ENCODE measurements at places on chromosomes 3 and 15.
A peak's percentile ranks its signal among the peaks of the same experiment; 100 is the strongest.

DNA sequence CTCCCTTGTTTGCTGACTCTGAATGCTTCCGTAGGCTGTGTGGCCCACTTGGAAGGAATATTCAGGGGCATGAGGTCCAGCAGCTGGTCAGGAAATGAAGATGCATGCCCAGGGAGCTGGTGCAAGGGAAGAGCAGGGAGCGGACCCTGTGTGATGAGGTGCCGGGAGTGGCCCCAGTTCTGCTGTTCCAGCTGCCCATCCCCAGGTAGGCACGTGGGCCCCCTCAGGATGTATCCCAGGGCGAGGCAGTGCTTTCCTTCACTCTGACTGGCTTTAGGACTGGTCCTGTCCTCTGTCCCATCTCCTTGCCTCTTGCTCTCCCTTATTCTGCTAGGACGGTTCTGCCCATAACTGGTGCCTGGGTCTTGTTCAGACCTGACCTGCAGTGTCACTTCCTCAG lies 1.1 kb upstream of the FAM3D start:
- no peak for DNase-seq

DNA sequence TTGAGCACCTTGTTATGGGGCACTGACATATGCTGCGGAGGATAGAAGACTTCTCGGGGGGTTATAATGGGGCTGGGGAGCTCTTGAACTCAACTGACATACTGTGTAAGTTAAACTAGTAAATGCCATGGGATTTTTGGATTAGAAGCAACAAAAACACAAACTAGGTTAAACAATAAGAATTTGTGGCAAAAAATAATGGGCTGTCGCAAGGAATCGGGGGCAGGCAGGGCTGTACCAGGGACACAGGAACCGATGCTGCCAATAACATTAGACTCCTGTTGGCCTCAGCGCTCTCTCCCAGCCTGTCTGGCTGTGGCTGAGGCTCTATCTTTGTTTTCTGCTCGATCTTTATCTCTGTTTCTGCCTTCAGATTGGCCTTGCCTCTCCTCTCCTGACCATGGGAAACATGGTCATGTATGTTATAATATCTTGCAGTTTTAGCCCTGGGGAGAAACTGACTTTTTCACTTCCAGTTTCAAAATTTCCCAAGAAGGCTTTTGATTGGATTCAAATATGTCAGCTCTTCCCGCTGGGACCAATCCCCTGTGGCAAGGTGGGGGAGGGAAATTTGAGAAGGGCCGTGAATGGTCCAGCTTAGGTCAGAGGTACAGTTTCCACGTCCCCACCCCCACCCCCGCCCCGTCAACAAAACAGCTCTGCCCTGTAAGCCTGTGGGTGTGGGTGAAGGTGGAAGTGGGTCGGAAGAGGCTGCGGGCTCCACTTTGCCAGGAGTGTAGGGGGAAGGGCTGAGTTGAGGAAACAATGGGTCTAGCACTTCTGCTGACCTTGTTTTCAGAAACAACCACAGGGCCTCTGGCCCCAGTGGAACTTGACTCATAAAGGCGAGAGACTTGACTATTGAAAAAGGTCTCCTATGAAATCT lies 161.1 kb upstream of the TBL1XR1 start:
- DNase-seq = peak; percentile 85

DNA sequence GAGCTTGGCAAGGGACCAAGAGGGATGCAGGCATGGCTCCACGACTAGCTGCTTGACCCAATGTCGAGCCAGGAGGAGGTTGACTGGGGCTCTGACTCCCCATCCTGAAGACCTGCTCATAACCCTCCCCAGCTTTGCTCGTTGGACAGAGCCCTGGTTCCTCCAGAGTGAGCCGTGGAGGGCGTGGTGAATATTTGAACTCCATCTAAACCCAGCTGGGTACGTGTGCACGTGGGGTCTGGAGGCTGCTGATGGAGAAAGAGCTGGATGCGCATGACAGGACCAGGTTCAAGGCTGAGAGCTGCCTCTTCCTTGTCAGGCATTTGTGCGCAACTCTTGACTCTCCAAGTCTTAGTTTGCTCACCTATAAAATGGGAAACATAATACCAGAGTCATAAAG lies 282.8 kb downstream of the TLE3 start:
- no peak for DNase-seq

DNA sequence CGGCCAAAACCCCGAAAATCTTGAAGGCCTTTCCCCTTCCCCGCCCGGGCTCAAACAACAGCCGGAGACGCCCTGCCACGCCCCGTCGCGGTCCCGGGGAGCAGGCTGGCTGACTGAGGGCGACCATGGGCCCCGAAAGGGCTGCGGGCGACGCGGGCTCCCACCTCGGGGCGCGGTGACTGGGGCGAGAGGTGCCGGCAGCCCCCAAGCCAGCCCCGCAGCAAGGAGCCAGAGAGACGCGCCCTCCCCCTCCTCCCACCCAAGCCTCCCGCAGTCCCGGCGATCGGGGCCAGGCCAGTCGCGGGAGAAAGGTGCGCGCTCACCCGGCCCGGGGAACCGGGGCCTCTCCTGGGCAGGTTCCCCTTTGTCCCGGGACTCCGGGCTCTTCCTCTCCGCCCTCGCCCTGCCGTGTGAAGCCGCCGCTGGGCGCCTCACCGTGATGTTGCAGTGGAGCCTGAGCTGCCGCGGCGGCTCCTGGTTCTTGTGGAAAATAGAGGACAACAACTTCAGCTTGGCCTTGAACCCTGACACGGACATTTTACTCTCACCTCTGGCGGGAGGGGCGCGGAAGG lies 30.6 kb upstream of the ZSCAN2 start:
- DNase-seq = no peak

GRCh38 chr3:112463250-112463649 lies 36.0 kb downstream of the BTLA start:
- no peak for DNase-seq

DNA sequence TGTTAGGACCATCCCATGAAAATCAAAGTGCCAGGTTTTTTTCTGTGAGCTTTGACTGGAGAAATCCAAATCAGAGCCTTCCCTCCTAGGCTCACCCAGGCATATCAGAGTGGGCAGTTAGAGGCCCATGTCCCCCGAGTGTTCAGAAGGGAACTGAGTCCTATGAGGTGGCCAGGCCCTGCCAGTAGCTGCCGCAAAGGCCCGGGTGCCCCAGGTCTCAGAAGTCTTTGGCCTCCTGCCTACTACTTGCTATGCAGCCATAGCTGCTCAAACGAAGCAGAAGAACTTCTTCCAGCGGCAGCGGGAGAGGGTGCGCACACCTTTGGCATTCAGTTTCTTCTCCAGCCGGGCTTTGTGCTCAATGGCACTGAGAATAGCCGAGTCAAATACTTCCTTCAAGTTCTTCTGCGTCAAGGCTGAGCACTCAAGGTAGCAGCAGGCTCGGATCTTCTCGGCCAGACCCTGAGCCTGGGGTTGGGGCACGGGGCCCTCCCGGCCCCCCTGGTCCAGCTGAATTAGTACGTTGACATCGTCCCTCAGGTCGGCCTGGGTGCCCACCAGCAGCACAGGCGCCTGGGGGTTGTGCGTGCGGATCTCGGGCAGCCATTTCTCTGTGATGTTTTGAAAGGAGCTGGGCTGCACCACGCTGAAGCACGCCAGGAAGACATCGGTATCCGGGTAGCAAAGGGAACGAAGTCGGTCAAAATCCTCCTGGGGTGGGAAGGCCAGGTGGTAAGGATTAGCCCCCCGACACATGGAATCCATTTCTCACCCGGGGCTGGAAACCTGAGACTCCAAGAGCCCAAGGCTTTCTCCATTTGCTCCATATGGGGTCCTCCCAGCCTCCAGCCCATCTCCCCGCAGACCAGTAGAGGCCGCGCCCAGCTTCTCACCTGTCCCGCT lies 992 bp downstream of the RHOV start:
- DNase-seq = no peak

- DNase-seq = no peak
Measured at GRCh38 chr15:59104602-59104911, 389 bp upstream of the CCNB2 start.

DNA sequence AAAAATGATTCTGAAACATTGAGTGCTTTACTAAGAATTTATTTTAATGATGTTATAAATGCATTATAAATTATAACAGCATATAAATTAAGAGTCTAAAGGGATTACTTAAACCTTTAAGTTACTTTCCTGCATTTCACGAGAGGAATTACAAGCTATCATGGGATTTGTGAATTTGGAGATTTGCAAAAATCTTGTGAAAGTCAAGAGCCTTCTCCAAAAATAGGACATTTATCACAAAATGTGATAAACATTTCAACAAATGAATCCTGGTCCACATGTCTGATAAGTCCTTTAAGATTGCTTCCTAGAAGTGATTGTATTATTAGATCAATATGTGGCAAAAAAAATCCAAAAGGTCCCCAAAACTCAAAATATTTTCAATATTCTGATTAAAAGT lies 154.5 kb downstream of the ATP8B4 start:
- no peak for DNase-seq

DNA sequence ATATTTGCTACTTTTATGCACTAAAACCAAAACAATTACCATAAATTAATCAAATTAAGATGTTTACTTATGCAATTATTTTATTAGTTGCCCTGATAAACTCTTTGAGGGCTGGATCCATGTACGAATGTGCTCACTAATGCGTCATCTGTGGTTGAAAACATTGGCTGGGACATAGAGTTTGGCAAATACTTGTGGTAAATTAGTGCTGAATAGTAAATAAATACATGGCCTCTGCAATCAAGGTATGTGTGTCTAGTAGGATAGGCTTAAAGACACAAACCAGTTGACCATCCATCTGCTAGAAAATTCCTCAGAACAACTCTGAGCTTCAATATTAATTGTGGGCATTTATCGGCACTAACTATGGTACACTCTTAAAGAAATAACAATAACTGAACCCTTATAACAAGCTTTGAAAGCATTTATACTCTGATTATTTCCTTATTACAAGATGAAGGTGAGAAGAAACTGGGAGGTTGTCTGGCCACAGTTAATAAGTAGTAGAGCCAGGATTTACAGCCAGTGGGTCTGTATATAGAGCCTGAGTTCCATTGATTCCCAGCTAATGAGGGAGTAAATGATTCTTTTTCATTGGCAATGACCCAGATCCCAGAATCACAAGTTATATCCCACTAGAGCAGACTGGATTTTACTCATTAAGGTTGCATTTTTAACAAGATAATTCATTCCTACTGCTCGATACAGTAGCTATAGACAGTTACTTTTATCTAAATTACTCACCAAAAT lies 169.5 kb upstream of the CNTN6 start:
- DNase-seq = no peak

DNA sequence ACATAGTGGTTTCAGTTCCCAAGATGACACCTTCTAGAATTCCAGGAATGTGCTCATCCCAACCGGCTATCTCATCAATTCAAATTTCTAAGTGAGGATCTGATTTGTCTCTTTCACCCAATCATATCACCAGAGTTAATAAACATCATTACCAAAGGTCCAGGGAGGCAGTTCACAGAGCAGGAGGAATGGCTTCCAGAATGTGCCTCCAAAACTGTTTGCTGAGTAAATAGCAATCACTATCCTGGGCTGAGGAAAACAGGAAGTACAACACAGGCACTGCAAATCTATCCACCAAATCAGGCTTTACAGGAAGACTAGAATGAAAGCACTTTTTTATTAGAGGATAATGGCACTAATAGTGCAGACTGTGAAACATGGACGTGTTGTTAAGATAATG lies 61.5 kb downstream of the OSBPL10 start:
- no peak for DNase-seq

- no peak for DNase-seq
Measured at GRCh38 chr3:17833786-17834559, 91.5 kb upstream of the TBC1D5 start.

DNA sequence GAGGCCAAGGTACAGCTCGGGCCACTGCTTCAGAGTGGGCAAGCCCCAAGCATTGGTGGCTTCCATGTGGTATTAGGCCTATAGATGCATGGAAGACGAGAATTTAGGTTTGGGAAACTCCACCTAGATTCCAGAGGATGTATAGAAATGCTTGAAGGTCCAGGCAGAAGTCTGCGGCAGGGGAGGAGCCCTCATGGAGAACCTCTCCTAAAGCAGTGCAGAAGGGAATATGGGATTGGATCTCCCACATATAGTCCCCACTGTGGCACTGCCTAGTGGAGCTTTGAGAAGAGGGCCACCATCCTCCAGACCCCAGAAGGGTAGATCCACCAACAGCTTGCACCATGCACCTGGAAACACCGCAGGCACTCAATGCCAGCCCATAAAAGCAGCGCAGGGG lies 48.1 kb upstream of the XXYLT1 start:
- no peak for DNase-seq

GRCh38 chr3:127630811-127631714 lies 2.1 kb downstream of the PODXL2 start:
- peak; percentile 50 for DNase-seq

GRCh38 chr3:36678216-36679013 lies 85.9 kb downstream of the DCLK3 start:
- no peak for DNase-seq

DNA sequence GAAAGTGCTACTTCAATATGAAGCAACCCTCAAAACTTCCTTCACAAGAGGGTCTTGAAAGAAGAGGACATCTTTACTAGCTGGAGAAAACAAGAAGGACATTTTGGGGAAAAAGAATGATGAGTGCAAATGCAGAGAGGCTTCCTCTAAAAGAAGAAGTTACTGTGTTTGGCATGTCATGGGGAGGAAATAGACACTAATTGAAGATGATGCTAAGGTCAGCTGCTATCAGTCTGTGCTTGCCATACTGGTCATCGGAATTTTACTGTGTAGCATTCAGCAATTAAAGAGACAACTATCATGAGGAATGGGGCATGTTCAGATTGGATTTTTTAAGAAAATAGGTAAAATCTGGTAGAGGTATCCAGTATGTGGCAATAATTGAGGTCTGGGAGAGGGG lies 60.0 kb downstream of the THRB start:
- no peak for DNase-seq

DNA sequence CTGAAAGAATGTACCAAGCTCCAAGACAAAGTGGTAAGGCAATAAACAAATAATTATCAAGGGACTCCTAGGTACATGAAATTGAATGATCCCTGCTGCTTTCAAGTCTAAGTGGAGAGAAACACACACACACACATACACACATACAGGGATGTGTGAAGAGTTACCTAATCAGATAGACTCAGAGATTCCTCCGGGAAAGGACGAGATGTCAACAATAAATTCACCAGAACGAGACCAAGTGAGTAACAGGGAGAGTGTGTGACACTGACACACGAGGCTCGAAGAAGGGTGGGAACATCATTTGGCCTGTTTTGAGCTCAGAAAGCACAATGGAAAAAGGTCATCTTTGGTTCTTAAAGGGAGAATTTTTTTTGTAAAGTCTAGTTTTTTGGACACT lies 13.4 kb downstream of the LRIG1 start:
- no peak for DNase-seq

DNA sequence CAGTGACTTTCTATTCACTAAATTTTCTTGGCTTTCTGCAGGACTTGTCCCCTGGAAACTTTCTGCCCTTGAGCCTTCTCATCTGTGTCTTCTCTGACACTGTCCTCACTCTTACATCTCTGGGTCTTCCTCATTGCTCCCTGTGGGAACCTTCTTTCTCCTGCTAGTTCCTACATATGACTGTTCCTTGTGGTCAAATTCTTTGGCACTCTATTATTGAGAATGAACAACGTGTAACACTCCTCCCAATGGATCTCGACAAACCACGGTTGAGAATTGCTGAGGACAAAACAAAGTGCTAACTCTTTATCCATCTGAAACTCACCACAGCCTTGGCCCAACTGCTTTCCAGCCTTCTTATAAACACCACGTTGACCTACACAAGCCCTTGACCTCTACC lies 3.5 kb upstream of the FAM81A start:
- no peak for DNase-seq
